Activated CD4-positive, alpha-beta T cell treated with anti-CD3 and anti-CD28 coated beads, Interleukin-2, amount 50 U/mL, for 16 hours (primary cell): ENCODE measurements at places on chromosomes 16 and 17.
A peak's percentile ranks its signal among the peaks of the same experiment; 100 is the strongest.

DNA sequence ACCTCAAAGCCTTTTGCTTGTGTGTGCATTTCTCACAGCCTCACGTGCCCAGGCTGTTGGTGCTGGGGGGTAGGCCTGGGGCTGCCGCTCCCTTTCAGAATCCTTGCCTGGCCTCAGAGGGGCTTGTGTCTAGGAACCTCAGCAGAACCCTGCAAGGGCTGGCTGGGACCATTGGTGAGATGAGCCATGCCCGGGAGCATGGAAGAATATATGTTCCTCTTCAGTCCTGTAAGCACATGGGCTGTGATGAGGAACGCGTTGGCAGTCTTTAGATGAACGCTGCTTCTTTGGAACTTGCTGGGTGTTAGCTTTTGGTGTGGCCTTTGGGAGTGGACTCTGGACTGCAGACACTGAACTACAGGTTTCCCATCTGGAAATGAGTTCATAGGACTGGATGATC lies 32.0 kb upstream of the SLC5A10 start:
- no peak for DNase-seq

DNA sequence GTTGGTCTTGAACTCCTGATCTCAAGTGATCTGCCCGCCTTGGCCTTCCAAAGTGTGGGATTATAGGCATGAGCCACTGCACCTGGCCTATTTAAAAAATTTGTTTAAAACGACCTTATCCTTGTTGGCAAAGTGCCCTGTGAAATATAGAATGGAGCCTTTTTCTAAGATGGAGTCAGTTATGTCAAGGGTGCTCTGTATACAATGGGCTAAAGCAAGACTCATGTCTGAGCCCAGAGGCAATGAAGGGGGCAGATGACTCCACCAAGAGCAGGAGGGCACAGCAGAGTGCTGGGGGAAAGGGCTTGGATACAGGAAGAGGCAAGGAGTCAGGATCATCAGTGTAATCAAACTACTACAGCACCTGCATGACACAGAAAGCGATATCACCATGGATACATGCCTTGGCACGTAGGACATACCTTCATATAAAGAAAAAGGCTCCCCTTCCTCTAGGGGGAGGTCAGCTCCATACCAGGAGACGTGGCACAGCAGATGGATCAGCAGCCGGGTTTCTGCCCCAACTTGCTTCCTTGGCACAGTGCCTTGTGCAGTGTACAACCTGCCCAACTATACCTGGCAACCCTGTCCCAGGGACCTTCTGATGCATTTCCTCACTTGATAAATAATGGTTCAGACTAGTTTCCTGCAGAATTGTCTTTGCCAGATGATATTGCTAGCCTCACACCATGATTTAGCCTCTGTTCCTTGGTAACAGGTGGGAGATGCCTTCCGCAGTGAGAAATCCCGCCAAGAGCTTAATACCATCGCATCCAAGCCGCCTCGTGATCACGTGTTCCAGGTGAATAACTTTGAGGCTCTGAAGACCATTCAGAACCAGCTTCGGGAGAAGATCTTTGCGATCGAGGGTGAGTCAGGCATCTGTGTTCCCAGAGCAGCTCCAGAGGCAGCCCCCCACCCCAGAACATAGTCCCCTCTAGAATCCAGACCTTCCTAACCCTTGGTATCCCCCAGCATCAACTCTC lies 15.3 kb downstream of the ITGAM start:
- no peak for DNase-seq

GRCh38 chr16:65855171-65856145 lies 511.0 kb upstream of the CDH5 start:
- DNase-seq = no peak

- no peak for DNase-seq
Measured at GRCh38 chr16:84844559-84845495, 25.0 kb downstream of the CRISPLD2 start.

- peak; percentile 100 for DNase-seq
Measured at GRCh38 chr17:8156246-8156992, 4.2 kb upstream of the PER1 start.

GRCh38 chr17:57455063-57455914 lies 199.0 kb downstream of the MSI2 start:
- DNase-seq = peak; percentile 77

- DNase-seq = no peak
Measured at GRCh38 chr17:66268247-66268927, 34.0 kb upstream of the PRKCA start.

DNA sequence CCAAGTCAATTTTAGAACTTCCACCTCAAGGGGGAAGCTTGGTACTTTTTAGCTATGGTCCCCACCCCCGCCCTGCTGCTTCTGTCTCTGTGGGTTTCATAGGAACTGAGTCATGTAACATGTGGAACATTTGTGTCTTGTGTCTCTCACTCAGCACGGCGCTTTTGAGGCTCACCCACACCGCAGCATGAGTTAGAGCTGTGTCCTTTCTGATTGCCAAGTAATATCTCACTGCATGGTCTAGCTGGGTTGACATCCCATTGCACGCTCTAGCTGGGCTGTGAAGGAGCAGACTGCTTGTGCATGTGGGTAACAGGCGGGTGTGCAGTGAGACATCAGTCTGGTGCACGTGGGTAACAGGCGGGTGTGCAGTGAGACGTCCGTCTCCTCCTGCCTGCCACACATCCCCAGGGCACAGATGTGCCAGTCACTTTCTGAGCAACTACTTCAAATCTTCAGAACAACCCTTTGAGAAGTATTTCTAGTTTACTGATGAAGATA lies 26.4 kb upstream of the SLC7A5 start:
- DNase-seq = peak; percentile 98

DNA sequence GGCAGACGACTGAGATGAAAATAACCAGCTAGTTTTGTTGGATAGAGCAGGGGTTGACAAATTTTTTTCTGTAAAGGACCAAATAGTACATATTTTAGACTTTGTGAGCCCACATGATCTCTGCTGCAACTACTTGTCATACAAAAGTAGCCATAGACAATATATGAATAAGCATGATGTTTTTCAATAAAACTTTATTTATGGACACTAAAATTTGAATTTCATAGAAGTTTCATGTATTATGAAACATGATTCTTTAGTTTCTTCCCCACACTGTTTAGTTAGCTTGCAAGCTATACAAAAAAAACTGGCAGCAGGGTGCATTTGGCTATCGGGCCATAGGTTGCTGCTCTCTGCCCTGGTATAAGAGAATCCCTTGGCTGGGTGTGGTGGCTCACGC lies 56.6 kb downstream of the LYRM1 start:
- no peak for DNase-seq

- DNase-seq = no peak
Measured at GRCh38 chr17:80388175-80388574, 26.8 kb upstream of the ENDOV start.

- DNase-seq = no peak
Measured at GRCh38 chr17:65185668-65186382, 48.7 kb downstream of the RGS9 start.

GRCh38 chr17:77611791-77612502 lies 346.6 kb upstream of the TNRC6C start:
- no peak for DNase-seq
